Cerebellar nuclear complex (tissue), 1 donor: ENCODE measurements at places on chromosomes 13 and 19.
A peak's percentile ranks its signal among the peaks of the same experiment; 100 is the strongest.

DNA sequence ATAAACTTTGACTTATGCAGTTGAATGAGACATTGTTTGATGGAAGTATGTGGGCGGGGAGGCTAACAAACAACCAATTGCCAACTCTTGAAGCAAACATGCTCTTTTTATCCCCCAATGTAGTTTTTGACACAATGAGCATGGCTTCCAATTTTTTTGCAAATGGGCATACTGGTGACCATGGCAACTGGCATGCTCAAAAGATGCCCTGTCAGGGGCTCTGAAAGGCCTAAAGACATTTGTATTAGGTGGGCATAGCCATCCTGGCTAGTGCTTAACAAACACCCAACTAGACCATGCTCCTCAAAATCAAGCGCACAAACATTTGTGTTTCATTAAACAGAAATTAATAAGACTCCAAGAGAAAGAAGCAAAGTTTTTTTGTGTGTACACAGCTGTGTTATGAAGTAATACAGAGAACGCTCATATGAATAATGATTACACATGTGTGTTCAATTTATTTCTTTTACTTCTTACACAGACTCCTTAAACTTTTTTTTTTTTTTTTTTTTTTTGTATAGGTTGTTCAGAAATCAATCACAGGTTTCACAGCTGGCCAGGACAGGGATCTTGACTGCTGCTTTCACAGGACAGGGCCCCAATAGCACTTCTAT lies 95.6 kb downstream of the DLEU7 start:
- DNase-seq, result no peak

- no peak for DNase-seq
These were observed 39.2 kb downstream of the WDFY2 start for GRCh38 chr13:51623473-51623872.

- no peak for DNase-seq
These were observed 41.8 kb downstream of the TPT1 start for GRCh38 chr13:45299194-45299593.

DNA sequence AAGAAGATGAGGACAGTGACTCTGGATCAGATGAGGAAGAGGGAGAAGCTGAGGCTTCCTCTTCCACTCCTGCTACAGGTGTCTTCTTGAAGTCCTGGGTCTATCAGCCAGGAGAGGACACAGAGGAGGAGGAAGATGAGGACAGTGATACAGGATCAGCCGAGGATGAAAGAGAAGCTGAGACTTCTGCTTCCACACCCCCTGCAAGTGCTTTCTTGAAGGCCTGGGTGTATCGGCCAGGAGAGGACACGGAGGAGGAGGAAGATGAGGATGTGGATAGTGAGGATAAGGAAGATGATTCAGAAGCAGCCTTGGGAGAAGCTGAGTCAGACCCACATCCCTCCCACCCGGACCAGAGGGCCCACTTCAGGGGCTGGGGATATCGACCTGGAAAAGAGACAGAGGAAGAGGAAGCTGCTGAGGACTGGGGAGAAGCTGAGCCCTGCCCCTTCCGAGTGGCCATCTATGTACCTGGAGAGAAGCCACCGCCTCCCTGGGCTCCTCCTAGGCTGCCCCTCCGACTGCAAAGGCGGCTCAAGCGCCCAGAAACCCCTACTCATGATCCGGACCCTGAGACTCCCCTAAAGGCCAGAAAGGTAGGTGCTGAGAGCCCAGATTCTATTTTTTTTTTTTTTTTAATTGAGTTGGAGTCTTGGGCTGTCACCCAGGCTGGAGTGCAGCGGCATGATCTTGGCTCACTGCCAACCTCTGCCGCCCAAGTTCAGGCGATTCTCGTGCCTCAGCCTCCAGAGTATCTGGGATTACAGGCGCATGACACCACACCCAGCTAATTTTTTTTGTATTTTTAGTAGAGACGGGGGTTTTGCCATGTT lies 2.3 kb downstream of the PPP1R15A start:
- DNase-seq, result peak; percentile 1

- DNase-seq, result no peak
These were observed 819.5 kb downstream of the DIAPH3 start for GRCh38 chr13:59343993-59344822.
